CD8-positive, alpha-beta T cell (primary cell): ENCODE measurements at places on chromosomes 16 and 17.

DNA sequence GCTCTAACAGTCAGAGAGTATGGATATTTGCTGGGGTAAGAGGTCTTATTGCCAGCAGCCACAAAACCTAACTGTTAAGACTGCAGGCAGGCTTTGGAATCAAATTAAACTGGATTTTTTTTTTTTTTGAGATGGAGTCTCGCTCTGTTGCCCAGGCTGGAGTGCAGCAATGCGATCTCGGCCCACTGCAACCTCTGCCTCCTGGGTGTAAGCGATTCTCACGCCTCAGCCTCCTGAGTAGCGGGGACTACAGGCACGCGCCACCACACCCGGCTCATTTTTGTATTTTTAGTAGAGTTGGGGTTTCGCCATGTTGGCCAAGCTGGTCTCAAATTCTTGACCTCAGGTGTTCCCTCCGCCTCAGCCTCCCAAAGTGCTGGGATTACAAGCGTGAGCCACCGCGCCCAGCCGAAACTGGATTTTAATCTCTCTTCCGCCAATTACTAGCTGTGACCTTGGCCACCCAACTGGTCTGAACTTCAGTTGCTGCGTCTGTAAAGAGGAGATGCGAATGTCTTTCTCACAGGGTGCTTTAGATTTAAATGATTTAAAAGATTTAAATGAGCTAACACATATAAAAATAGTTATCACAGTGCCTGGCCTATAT, 842 bp downstream of the MRPL10 start:
- no peak for DNase-seq

DNA sequence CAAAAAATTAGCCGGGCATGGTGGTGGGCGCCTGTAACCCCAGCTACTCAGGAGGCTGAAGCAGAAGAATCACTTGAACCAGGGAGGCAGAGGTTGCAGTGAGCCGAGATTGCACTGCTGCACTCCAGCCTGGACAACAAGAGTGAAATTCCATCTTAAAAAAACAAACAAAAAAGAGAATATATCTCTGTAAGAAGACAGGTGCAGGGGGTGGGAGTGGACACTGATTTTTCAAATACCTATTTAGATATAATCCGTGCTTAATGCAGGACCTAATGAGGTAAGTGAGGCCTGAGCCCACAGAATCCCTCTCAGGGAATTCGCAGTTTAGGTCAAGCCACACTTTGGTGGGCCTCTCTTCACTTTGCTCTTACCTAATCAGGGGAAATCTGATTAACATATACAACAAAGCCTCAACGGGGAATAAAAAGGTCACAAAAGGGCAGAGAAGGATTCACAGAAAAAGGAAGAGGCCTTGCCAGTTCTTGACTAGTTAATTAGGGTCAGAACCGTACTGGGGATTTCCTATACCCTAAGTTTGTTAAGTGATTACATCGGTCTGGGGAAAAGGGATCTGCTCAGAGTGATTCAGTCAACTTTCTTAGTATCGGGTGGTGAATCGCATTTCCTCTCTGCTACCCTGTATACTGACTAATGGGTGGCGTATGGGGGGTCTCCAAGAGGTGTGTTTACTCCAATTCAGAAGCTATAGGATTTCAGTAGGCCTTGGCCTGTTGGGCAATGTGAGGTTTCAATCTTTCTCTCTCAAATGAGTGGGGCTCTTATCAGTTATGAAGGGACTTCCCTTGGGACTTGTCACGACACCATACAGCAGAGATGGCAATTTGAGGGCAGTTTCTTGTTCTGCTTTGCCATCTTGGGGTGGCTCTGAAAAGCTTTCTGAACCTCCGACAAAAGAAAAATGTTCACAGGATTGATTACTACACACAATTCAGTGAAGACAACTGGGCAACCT, 1.9 kb upstream of the NFAT5 start:
- peak; percentile 85 for DNase-seq

DNA sequence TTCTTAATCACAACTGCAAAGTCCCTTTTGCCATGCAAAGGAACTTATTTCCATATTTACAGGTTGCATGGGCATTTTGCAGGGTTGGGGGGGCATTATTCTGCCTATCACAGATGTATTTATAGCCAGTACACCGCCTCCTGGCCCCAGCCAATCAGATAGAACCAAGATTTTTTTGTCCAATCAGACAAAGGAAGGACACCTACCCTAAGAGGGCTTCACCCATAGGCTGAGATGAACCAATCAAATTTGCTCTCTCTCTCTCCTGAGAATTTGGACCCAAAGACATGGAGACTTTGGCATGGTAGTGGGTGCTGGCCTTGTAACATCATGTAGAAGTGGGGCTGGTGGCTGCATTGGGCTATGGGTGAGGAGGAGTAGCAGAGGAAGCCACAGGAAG, 3.9 kb upstream of the KCNG4 start:
- DNase-seq, result no peak

DNA sequence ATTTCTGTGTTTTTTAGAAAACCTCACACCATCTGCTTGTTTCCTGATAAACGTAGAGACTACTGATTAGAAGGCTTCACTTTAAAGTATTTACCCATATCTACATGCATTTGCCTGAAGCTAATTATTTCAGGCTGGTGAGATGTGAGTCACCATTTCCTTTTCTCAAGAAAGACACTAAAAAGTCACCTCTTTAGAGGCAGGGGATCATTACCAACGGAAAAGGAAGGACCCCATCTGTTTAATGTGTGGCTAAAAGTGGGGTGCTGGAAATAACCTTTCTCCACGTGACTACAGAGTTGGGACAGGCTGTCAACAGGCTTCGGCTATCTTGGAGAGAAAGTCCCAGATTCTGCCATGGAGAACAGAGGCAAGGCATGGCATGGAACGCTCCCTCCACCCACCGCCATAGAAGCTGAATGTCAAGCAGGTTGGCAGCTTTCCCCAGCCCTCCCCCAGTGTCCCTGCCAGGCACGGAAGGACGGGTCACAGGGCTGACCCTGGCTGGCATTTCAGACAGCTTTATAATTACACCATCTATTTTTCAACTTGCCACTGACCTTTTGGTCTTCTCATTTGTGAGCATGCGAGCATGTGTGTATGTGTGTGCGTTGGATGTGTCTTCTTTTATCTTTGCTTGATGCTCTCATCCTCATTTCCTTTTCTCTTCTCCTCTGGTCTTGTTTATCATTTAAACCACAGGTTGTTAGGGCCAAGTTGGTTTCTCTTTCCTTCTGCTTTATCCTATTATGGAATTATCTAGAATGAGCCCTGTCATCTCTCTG, 157.0 kb downstream of the CPPED1 start:
- DNase-seq, result no peak

DNA sequence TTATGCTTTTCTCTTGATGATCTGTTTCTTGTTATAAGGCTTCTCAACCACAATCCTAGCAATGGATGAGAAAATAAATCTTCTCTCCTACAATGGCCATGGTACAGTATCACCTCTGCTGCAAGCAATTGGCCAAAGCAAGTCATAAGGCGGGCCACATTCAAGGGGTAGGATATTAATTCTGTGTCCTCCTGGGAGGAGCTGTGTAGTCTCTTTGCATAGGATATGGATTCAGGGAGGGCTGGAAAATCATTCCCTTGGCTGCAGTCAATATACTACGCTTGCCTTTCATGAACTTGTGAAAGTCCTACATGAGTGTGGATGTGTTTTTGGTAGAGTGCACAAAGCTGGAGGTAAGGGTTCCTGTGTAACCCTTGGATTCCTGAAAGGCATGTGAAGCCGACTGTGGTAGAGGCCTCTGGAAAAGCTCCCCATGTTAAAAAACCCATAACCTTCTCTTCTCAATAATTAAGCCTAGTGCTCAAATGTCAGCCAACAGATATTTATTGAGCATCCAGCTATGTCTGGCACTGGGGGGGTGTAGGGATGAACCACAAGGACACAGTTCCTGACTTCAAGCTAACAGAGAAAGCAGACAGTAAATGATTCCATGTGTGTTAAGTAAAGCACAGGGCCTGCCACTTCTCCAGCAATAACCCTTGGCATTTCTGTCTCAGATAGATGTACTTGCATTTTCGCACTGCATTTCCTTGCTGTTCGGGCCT, 147.6 kb upstream of the HS3ST3A1 start:
- no peak for DNase-seq

DNA sequence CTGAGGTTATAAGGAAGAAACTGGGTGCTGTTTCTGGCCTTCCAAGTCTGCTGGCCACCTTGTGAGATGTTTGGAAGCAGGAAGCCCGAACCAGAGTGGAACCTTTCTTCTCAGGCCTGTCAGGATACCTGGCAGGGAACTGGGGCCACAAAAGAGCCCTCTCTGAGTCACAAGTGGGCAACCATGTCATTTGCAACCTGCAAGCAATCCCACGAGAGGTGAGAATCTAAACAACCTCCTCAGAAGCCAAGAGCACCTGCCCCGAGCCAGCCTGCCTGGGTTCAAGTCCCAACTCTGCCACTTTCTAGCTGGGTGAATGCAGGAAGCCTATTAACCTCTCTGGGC, 3.3 kb downstream of the COTL1 start:
- DNase-seq, result no peak

- DNase-seq, result no peak
These were observed 133.6 kb downstream of the BANP start for GRCh38 chr16:88084881-88085280.

- no peak for DNase-seq
These were observed 74.7 kb upstream of the CIBAR2 start for GRCh38 chr16:85187002-85187401.

GRCh38 chr16:3824121-3824795, 56.3 kb downstream of the CREBBP start:
- no peak for DNase-seq

DNA sequence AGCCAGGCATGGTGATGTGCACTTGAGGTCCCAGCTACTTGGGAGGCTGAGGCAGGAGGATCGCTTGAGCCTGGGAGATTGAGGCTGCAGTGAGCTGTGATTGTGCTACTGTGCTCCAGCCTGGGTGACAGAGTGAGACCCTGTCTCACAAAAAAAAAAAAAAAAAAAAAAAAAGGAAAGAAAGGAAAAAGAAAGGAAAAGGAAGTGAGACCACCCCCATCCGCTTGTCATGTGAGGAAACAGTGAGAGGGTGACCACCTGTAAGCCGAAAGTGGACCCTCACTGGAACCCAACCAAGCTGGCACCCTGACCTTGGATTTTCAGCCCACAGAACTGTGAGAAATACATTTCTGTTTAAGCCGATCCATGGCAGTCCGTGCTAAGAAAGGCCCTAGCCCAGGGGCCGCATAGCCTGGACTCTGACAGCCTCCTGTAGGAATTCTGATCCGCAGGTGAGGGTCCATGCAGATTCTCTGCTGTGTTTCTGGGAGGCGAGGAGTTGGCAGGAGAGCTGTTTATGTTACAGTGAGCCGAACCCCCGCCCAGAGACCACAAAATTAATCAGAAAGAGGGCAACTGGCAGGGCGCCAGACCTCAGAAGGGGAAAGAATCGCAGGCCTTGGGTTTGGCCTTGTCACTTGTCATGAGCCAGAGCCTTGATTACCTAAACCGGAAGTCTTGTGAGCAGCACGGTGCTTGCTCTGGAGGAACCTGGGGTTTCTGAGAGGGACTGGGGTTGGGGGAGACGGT, 945 bp downstream of the SGSH start:
- peak; percentile 95 for DNase-seq

- no peak for DNase-seq
These were observed 102.6 kb upstream of the ZNF750 start for GRCh38 chr17:82942166-82943130.

GRCh38 chr17:48357779-48358602, 72.0 kb downstream of the SKAP1 start:
- DNase-seq, result no peak

GRCh38 chr17:77527836-77528505, 387.2 kb downstream of the SEC14L1 start:
- no peak for DNase-seq

DNA sequence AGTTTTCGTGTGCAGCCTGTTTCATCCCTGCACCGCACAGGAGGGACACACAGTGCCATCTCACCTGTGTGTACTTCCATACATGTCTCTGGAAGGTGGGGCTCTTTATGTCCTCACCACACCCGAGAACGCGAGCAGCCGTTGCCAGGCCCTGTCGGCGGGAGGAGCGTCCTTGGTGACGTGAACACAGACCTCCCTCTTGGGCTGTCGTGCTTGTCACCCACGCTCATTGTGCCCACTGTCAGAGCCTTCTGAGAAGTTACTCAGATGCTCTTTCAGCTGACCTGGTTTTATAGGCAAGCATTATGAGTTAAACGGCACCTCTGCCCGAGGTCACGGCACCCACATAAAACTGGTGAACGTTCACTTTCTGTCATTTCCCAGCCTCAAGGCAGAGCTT, 40.2 kb downstream of the ZNF750 start:
- no peak for DNase-seq

DNA sequence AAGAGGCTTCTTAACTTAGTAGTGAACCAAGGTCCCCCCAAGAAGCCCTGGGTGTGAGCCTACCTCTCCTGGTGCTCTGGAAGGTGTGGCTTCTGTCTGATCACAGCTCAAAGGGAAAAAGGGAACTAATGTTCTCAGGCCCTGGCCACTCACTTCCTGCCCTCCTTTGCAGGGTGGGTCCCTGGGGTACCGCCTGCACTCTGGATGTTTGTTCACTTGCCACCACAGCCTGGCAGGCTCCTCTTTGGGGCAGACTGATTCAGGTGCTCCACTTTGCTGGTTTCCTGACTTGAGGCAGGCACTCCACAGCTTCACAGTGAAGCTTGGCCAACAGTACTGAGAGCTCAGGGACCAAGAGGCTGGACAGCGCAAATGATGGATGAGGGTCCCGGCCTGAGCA, 5.9 kb upstream of the MYO15A start:
- DNase-seq, result no peak

- DNase-seq, result no peak
These were observed 39.2 kb upstream of the MAF start for GRCh38 chr16:79639576-79640311.

GRCh38 chr17:45963889-45964288, 35.2 kb upstream of the STH start:
- DNase-seq, result no peak

GRCh38 chr17:81022344-81022676, 12.6 kb upstream of the BAIAP2 start:
- no peak for DNase-seq

GRCh38 chr17:46773676-46774075, 44.8 kb downstream of the WNT3 start:
- DNase-seq, result no peak

GRCh38 chr17:74815550-74816370, 39.6 kb upstream of the NAT9 start:
- DNase-seq, result peak; percentile 6

GRCh38 chr17:17058304-17058703, 16.0 kb downstream of the MPRIP start:
- no peak for DNase-seq

- DNase-seq, result no peak
These were observed 23.6 kb downstream of the XYLT1 start for GRCh38 chr16:17447101-17447569.

- DNase-seq, result no peak
These were observed 5.1 kb downstream of the BRD7 start for GRCh38 chr16:50363656-50364055.

- DNase-seq, result no peak
These were observed 2.1 kb upstream of the MFSD6L start for GRCh38 chr17:8801135-8801840.

GRCh38 chr17:17354560-17355349, 51.6 kb downstream of the NT5M start:
- DNase-seq, result peak; percentile 72

DNA sequence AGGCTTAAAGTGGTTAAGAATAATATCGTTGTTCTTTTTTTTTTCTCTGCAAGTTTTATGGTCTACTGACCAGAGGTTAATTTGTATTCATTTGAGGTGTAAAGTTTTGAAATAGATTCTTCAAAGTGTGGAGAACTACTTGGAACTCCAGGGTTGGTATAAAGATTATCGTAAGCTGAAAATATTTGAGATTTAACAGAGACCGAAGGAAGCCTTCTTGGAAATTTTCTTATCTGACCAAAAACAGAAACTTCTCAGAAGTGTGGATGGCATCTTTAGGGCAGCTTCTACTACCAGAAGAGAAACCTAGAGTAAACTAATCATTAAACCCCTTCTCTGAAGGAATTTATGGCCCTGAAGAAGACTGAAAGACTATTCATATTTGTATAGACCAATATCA, 206.8 kb upstream of the MON1B start:
- DNase-seq, result no peak
